ENCODE measurements at places on chromosomes 11 and 22.

- no peak for DNase-seq
Measured at GRCh38 chr11:104830508-104830907, 67.8 kb downstream of the CASP12 start.

GRCh38 chr11:112639469-112639868, 321.8 kb upstream of the NCAM1 start:
- no peak for DNase-seq

DNA sequence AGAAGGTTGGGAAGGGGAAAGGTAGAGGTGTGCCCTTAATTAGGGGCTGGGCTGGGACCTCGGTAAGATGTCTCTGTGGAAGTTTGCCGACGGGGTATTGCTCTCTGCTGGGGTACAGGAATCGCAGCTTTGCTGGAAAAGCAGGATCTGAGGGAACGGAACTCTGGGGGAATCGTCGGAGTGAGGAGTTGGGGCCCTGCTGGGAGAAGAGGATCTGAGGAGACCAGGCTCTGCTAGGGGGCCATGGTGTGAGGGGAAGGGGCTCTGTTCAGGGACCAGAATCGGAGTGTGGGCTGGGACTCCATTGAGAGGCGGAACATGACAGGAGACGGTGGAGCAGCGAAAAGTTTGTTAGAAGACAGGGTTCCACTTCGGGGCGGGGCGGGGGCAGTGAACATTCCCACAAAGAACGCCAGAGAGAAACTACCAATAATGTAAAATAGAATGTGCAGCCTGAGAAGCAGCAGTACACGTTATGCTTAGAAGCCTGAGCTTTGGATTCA, 456 bp downstream of the AAMDC start:
- no peak for DNase-seq

GRCh38 chr22:38873469-38874411, 1.7 kb upstream of the CBX6 start:
- peak; percentile 98 for DNase-seq

- no peak for DNase-seq
Measured at GRCh38 chr11:26846227-26846626, 124.4 kb upstream of the SLC5A12 start.

DNA sequence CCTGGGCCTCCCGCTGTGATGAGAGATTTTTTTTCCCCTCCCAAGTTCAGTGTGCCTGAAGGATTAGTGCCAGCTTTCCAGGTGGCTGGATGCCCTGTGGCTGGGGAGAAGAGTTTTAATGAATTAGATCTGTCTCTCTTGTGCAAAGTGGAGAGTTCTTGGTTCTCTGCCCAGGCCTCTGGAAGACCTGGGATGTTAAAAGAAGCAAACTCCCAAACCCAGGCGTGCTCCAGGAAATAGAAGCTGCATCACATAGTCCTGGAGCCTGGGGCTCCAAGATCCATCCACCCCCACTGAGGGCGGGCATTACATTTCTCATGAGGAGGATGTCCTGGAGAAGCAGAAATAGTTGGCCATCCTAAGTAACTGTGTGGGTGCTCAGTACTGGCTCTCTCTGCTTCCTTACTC, 30.6 kb downstream of the SDHAF2 start:
- DNase-seq, result no peak

- DNase-seq, result no peak
Measured at GRCh38 chr22:47236161-47236560, 473.7 kb downstream of the TBC1D22A start.

- no peak for DNase-seq
Measured at GRCh38 chr11:68584097-68584496, 100.2 kb upstream of the GAL start.

DNA sequence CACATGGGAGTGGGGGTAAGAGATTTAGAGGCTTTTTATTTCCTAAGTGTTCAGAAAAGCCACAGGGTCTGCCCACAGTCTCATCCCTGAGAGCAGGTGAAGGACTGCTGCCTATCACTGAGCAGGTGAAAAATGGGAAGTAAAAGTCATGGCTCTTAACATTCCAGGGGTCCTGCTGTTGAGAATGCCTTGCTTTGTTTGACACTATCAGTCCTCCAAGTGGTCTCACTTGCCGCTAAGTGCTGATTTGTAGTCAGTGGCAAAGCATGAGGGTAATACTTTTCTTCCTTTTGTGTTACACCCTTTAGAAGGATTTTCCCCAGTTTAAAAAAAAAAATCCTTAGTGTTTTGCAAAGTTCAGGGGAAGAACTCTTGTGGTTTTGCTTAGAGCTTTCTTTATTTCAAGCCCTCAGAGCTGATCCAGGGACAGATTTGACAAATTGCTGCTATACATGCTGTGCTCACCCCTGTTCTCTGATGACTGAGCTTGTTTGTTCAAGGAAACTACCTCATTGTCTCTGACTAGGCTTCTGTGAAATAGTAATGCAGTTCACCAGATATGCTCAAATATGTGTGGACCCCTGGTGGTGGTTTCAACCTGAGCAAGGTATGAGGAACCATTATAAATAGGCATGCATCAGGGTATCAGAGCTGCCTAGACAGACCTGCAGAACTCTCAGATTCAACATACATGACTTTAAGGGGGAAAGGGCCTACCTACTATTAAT, 141.0 kb downstream of the ARHGAP42 start:
- peak; percentile 38 for DNase-seq

GRCh38 chr11:67029146-67029545, 6.2 kb downstream of the SYT12 start:
- DNase-seq, result no peak

DNA sequence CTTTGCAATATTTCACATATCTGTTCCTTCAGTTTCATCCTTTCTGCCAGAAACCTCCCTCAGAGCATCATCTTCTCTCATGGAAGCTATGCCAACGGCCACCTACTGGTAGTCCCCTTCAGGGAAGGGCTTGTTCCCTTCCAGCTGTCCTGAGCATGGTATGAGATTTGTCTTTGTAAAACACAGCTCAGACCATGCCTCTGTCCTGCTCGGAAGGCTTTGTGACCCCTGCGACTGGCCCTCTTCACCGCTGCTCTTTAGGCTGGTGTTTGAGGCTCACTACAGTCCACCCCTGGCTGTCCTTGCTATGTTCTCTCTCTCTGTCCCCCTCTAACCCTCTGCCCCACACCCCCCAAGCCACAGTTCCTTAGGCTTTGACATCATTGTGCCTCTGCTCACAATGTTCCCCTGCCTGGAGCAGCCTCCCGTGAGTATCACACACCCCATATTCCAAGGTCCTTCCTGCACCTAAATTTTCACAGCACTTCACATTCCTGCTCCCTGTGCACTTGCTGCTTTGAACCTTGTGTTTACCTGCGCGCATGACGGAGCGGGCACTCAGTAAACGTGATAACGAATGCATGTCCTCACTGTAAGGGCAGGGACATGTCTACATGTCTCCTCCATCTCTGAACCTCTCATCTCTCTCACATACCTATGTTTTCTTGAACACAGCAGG, 24.0 kb upstream of the ACER3 start:
- no peak for DNase-seq

GRCh38 chr11:73597956-73598718, at the start of gene FAM168A:
Gene FAM168A (minus strand): TSS chr11:73598112. CDS start chr11:73468474, 129,638 bp downstream.
- peak; percentile 95 for DNase-seq

- no peak for DNase-seq
Measured at GRCh38 chr11:83282084-83282716, 4.0 kb downstream of the CCDC90B start.

GRCh38 chr11:88306785-88307184, 30.8 kb downstream of the CTSC start:
- DNase-seq, result no peak

- DNase-seq, result no peak
Measured at GRCh38 chr11:95067841-95068219, 1.1 kb downstream of the SRSF8 start.

DNA sequence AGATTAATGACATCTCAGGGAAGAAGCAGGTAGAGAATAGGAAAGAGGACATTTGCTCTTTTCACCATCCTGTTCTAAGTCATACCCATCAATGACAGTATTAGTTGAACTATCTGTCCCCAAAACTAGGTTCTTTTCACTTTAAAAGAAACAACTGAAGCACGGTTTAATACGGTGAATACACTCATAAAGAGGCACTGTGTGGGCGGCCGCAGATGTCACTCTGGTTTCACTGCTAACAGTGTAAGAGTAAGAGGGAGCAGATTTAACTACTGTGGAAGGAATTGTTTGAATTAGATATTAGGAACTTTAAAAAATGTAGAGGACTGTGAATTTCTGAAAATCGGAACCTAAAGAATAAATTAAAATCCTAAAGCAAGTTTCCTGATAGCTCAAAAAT, 49.5 kb downstream of the VSIG10L2 start:
- DNase-seq, result no peak

GRCh38 chr11:99069856-99070444, 49.2 kb downstream of the CNTN5 start:
- DNase-seq, result peak; percentile 57

DNA sequence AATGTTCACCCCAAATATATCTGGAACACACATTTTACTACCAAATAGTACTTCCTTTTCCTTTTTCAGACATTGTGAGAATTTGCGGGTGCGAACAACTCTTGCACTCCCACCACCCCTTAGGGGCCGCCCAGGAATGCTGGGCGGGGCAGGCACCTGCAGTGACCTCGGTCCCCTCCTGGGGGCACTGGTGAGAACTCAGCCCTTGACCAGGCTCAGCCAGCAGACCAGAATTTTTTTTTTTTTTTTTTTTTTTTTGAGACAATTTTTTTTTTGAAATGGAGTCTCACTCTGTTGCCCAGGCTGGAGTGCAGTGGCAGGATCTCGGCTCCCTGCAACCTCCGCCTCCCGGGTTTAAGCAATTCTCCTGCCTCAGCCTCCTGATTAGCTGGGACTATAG, 75.8 kb downstream of the ARHGAP8 start:
- DNase-seq, result no peak

DNA sequence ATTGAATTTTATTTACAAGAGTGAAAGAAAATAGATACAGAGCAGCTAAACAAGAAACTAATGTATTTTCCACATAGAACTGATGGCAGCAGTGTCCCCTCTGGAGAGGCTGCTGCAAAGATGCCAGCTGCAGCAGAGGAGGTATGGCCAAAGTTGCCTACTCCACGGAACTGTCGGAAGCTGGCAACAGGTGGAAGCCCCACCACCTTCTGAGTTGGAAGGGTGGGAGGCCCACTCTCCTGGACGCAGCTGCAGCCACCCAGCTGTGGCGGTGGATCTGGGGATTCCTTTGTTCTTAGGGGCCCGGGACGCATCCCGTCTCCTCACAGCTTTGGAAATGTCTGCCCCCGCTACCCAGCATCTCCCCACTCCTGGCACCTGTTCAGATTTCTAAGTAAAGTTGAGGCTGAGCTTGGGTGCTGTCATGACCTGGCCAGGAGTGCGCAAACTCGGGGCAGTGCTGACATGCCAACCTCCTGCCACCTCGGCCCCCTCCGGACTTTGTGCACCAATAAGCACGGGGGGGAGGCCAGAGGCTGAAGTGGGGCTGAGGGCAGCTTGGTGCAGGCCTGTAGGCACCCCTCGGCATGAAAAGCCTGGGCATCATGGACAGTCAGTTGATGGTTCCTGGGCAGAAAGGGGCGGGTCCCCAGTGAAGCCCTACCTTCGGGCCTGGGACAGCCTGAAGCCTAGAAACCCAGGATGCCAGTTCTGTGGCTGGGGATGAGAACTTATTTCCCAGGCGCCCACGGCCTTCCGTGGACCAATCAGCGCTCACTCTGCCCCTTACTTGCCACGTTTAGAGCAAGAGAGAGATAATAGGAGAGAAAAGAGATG, 1071.4 kb downstream of the JRKL start:
- DNase-seq, result no peak

GRCh38 chr11:88508759-88509581, 171.4 kb upstream of the CTSC start:
- DNase-seq, result no peak

- DNase-seq, result no peak
Measured at GRCh38 chr11:41237382-41237781, 222.1 kb downstream of the LRRC4C start.

DNA sequence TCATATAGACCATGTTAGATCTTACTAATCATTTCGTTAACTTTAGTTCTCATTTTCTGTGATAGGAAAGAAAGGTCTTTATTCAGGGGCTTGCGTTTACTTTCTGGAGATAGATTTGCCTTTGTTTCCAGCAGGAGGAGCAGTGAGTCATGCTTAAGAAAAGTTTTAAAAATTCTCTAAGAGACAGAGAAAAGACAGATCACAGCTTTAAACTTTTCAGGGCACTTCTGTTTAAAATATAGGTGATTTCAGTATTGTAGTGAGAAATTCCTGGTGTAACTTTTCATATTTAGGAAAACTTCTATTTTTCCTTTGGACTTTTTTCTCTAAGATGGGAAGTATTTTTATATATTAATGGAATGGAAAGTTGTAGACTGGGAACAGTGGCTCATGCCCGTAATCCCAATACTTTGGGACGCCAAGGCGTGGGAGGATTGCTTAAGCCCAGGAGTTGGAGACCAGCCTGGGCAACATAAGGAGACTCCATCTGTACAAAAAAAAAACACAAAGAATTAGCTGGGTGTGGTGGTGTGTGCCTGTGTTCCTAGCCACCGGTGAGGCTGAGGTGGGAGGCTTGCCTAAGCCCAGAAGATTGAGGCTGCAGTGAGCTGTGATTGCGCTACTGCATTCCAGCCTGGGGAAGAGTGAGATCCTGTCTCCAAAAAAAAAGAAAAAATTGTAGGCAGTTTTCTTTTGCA, 60.3 kb downstream of the ATXN10 start:
- no peak for DNase-seq

GRCh38 chr11:134532921-134533421, 120.9 kb upstream of the B3GAT1 start:
- no peak for DNase-seq

DNA sequence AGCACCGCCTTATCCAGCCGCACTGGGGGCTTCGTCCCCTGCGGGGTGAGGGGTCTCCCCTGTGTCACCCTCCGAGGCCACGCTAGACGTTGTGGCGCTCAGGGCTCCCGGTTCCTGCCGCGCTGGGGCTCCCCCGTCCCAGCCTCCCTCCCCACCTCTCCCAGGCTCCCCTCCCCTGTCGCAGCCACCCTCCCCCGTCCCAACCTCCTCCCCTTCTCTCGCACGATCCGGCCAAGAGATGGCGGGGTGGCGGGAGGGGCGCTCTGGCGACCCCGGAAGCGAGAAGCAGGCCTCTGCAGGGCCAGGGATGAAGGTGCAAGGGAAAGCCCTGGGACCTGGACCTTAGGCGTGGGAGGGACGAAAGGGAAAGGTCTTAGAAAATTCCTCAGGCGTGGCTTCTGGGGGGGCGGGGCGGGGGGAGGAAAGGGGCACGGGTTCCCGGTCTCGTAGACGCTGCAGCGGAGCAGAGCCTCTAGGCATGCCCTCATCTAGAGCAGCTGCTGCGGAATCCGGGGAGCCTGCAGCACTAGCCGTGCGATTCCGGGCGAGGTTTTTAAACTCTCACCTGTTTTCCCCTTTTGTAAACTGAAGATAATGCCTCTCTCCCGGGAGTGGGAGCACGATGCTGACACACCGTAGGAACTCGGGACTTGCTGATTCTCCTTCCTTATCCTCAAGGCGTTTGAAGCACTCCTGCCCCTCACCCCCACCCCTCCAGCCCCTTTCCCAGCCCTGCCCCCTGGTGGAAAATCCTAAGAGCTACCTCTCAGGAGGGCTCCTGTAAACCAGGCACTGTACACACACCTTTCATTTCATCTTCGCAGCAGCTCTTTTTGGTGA, 14.4 kb downstream of the KCNJ5 start:
- DNase-seq, result peak; percentile 51
